ENCODE measurements at places on chromosomes 7 and 10.

DNA sequence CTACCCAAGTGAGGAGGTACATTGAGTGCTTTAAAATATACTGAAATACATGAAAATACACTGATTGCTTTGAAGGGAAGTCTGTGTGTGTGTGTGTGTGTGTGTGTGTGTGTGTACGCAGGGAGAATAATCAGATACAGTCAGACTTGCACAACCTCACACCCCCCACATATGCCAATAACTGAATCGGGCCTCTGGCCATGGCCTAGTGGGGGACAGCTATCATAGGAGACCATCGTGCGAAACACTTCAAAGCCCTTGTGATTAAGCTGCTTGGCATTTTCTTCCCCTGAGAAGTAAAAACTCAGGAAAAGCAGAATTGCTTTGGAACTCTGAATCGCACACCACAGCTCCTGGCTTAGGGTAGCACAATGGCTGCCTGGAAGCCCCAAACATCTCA lies 135.1 kb downstream of the C10orf105 start:
- DNase-seq = no peak

DNA sequence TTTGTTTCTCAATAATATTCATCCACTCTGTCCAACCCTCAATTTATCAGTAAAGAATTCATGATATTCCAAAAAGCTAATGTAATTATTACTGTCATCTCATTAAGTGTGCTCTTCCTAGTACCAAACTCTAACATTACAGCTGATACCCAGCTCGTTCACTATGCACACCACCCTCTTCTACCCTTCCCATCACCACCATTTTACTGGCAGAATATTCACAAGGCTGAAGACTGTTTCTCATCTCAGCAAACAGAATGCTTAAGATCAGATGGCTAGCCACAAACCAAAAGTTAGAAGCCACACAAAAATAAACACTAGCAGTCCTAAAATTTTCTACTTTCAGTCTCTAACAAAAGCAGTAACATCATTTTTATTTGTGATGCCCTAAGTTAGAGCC lies 121.5 kb downstream of the SRPK2 start:
- DNase-seq = no peak

DNA sequence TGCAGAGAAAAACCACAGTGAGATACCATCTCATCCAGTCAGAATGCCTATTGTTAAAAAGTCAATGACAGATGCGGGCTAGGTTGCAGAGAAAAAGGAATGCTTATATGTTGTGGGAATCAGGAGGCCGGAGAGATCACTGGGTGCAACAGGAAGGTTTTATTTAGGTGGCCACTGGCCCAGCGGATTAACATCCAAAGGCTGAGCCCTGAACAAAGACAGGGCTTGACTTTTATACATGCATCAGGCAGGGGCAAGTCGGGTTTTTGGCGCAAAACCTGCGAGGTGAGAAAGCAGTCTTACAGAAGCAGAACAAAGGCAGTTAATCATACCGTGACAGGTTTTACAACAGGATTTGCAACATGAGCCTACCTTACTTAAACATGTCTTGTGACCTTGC lies 620 bp downstream of the ZNF117 start:
- no peak for DNase-seq

GRCh38 chr7:39754326-39755120 lies 131.2 kb downstream of the RALA start:
- DNase-seq = no peak

GRCh38 chr10:70536196-70536861 lies 57.8 kb downstream of the PALD1 start:
- DNase-seq = no peak

- DNase-seq = no peak
Observed at GRCh38 chr10:10320956-10321355, 696.7 kb upstream of the CELF2 start.

GRCh38 chr10:132838346-132838970 lies 52.5 kb upstream of the NKX6-2 start:
- DNase-seq = no peak

- no peak for DNase-seq
Observed at GRCh38 chr7:130887957-130888371, 154.0 kb upstream of the KLF14 start.

- DNase-seq = no peak
Observed at GRCh38 chr7:131364767-131365344, 37.2 kb downstream of the MKLN1 start.

DNA sequence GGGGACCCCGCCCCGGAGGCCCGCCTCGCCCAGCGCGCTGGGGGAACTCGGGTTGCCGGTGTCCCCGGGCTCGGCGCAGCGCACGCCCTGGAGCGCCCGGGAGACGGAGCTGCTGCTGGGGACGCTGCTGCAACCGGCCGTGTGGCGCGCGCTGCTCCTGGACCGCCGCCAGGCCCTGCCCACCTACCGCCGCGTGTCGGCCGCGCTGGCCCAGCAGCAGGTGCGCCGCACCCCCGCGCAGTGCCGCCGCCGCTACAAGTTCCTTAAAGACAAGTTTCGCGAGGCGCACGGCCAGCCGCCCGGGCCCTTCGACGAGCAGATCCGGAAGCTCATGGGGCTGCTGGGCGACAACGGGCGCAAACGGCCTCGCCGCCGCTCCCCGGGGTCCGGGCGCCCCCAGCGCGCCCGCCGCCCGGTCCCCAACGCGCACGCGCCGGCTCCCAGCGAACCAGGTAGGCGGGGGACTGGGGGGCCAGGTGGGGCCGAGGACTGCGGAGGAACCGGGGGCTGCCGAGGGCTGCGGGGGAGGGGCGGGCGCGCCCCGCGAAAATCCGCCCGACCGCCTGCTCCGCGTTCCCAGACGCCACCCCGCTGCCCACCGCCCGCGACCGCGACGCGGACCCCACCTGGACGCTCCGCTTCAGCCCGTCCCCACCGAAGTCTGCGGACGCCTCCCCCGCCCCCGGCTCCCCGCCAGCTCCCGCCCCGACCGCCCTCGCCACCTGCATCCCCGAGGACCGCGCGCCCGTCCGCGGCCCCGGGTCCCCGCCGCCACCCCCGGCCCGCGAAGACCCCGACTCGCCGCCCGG lies 574 bp downstream of the UTF1 start:
- no peak for DNase-seq

DNA sequence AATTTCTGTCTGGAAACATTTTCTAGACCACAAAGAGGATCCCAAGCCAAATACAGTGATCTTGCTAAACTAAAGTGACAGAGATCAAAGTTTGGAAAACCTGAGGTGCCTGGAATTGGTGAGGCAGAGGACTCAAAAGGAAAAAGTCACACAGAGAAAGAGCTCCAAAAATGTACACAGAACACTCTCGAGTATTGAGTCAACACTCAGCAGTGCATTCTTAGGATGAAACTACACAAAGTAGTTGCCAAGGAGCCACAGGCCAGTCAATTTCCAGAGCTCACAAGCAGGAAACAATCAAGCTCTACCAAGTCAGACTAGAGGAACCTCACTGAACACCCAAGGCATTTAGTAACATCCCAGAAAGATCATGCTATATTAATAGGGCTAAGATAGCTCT lies 61.3 kb downstream of the MICU1 start:
- no peak for DNase-seq

GRCh38 chr7:1665549-1666316 lies 4.3 kb upstream of the ELFN1 start:
- DNase-seq = no peak

DNA sequence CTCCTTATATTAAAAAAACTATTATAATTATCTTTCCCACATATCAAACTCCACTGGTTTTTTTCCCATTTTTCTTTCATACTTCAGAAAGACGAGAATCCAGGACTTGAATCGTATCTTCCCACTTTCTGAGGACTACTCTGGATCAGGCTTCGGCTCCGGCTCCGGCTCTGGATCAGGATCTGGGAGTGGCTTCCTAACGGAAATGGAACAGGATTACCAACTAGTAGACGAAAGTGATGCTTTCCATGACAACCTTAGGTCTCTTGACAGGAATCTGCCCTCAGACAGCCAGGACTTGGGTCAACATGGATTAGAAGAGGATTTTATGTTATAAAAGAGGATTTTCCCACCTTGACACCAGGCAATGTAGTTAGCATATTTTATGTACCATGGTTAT lies 15.9 kb downstream of the SRGN start:
- no peak for DNase-seq

DNA sequence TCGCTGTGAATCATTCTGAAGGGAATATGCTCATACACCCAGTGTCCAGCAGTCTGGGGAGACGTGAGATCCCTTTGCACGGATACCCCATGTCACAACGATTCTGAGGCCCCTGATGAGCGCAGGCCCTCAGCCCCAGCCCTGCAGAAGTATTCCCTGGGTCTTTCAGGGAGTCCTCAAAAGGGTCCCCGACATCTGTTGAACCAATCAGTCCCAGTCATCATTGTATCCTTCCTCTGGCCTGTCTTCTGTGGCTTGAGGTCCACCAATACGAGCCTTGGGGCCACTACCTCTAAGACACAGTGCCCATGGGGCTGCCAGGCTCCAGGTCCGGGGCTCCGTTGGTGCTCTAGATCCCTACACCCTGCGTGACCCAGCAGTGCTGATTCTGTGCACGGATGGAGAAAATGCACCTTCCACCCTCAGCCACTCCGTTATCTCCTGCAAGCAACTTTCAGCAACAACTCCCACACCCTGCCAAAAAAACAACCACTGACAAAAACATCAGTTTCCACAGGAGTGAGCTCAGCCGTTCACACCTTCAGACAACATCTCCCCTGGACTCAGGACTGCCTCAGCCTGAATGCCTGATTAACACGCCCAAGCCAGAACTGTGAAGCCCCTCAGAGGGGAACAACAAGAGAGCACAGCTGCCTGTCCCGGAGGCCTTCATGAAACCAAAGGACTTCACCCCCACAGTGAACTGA lies 46.9 kb upstream of the KDM7A start:
- DNase-seq = no peak

DNA sequence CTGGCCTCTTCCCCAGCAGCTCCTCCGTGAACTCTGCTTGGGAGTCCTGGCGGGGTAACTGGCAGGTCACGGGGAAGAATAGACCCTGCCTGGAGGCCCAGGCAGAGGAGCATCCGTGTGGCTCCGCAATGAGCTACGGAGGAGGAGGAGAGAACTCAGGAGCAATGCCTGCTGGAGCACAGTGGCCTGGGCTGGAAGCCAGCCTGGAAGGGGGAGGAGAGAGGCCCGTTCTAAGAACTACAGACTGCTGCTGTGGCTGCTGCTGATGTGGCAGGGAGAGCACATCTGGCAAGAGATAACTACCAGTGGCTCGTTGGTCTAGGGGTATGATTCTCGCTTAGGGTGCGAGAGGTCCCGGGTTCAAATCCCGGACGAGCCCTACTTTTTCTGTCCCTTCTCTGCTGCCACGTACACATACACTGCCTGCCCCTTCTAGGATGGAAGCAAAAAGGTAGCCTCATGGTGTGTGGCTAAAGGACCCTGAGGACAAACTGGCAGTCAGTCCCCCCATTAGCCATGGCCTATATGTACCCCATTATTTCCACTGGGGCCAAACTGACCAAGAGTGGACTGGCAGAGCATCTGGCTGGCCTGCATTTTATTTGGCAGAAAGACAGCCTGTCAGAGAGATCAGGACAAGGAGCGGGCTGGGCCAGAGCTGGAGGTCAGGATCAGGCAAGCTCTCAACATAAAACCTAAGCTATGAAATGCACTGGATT lies 7.7 kb upstream of the OPN1SW start:
- peak; percentile 91 for DNase-seq

GRCh38 chr7:74412603-74413002 lies 41.1 kb upstream of the GTF2IRD1 start:
- no peak for DNase-seq

GRCh38 chr7:127769696-127770400 lies 117.9 kb downstream of the SND1 start:
- no peak for DNase-seq

GRCh38 chr10:113059371-113059780 lies 109.3 kb downstream of the TCF7L2 start:
- no peak for DNase-seq

DNA sequence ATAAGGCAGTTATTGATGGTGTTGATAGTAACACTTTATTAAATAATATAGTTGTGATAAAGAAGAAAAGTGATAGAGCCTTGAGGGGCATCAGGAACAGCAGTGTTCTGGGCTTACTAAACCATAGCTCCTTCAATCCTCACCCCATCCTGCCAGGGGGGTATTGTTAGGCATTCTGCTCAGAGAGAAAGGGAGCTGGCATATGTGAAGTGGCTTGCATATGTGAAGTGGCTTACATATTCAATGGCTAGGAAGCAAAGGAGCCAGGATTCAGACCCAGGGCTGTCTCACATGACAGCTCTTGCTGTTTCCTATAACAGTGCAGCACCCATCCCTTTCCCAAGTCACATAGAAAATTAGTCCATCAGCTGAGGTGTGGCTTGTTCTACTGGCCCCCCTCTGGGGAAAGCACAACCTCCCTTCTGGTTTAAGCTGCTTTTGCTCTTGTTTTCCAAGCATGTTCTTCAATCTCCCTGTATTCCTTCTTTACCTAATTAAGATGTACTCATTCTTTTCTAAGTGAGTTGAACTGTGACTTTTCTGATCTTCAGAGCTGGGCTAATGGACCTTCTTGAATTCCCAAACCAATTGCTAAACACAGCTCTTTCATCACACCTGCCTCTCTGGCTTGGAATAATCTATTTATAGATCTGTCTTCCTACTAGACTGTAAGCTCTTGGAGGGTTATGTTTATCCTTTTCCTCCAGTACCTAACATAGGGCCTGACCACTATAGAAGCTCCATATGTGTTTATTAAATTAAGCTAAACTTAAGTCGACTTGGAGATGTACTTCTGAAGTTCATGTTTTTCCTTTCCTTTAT lies 108.7 kb upstream of the GLI3 start:
- DNase-seq = no peak

GRCh38 chr10:3487228-3487627 lies 297.8 kb downstream of the KLF6 start:
- DNase-seq = no peak

- DNase-seq = no peak
Observed at GRCh38 chr7:52648872-52649271, 386.6 kb upstream of the POM121L12 start.

- DNase-seq = peak; percentile 90
Observed at GRCh38 chr7:33392148-33392547, 262.8 kb downstream of the BBS9 start.

GRCh38 chr7:27438881-27439589 lies 196.4 kb downstream of the EVX1 start:
- DNase-seq = no peak

- DNase-seq = no peak
Observed at GRCh38 chr10:31404640-31405039, 85.6 kb downstream of the ZEB1 start.

DNA sequence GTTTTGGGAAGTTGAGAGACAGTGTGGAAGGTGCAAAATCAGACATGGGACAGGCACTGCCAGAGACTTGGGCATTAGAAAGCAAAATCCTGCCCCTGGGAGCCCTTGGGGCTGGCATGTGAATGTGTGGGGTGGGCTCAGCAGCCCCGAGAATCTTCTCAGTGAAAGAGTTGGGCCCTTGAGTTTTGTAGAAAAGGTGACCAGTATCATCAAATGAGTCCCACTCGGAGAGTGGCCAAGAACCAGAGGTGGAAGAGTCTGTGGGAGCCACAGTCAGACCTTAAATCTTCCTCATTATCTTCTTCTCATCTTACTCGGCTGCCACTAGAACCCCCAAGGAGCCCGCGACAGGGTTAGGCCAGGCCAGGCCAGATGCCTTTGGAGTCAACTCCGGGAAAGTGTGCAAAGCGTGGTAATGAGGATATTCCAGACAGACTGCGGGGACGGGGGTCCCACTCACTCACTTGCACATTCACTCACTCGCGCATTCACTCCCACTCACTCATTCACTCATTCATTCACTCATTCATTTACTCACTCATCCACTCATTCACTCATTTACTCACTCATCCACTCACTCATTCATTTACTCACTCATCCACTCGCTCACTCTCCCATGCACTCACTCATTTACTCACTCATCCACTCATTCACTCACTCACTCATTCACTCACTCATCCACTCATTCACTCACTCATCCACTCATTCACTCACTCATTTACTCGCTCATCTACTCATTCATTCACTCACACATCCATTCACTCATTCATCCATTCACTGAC lies 74.9 kb downstream of the CARD11 start:
- DNase-seq = no peak
